ENCODE measurements at places on chromosomes 13 and 19.

- no peak for DNase-seq
These were observed 32.0 kb upstream of the TMEM255B start for GRCh38 chr13:113726961-113727411.

GRCh38 chr13:78401873-78402707 lies 201.3 kb downstream of the POU4F1 start:
- no peak for DNase-seq

GRCh38 chr13:83547043-83547442 lies 335.2 kb downstream of the SLITRK1 start:
- no peak for DNase-seq

- DNase-seq, result no peak
These were observed 1.0 kb downstream of the EPOR start for GRCh38 chr19:11382898-11383705.

- DNase-seq, result no peak
These were observed 55.9 kb upstream of the UQCRFS1 start for GRCh38 chr19:29268721-29269393.

DNA sequence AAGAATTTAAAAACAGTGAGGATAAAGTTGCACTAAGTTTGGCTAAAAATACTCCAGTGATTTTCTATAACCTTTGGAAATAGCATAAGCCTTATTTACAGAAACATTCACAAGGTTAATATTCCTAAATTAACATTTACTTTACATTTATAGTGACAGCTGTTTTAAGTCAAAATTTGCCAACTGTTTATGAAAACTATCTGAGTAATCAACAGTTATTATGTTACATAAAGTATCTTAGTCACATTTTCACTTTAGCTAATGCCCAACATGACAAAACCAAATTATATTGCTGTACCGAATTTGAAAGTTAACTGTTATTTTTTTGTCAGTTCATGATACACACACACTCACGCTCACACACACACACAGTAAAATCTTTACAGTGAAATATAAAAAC lies 1.2 kb downstream of the TNFRSF19 start:
- no peak for DNase-seq

- DNase-seq, result no peak
These were observed 2.2 kb downstream of the TJP3 start for GRCh38 chr19:3710265-3710812.

- DNase-seq, result no peak
These were observed 15.9 kb downstream of the SUGP1 start for GRCh38 chr19:19304186-19304965.

GRCh38 chr19:9971166-9971897 lies 35.0 kb upstream of the OLFM2 start:
- DNase-seq, result no peak

GRCh38 chr19:55609326-55609725 lies 3.9 kb downstream of the ZNF865 start:
- DNase-seq, result no peak
